Esophagus squamous epithelium (tissue), 5 donors: ENCODE measurements at places on chromosomes 1 and 21.

GRCh38 chr1:172549621-172550280, 16.8 kb downstream of the SUCO start:
- DNase-seq: no peak

GRCh38 chr1:175124861-175125260, 57.2 kb downstream of the TNN start:
- no peak for DNase-seq

GRCh38 chr1:71232786-71233185, 152.0 kb upstream of the ZRANB2 start:
- DNase-seq: no peak

GRCh38 chr1:183893561-183894289, 88.8 kb downstream of the RGL1 start:
- no peak for DNase-seq

GRCh38 chr1:165289556-165289955, 67.0 kb downstream of the LMX1A start:
- DNase-seq: no peak

DNA sequence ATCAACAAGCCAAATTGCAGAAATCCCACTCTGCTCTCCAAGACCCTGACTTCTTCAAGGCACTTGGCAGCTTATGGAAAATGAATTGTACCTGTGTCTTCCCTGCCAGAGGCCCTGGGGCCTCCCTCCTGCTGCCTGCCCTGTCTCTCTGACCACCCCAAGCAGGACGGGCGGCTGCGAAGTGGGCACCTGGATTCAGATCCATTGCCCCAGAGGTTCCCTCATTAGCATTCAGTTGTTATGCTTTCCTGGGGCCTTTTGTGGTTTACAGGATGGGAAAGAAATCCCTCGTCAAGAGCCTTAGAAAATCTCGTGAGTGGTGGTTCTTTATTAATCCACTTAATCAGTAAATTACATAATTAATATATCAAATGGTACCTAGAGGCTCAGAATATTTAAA, 179.3 kb downstream of the TNR start:
- no peak for DNase-seq

- DNase-seq: no peak
Measured at GRCh38 chr1:69175053-69175452, 392.7 kb upstream of the LRRC7 start.

DNA sequence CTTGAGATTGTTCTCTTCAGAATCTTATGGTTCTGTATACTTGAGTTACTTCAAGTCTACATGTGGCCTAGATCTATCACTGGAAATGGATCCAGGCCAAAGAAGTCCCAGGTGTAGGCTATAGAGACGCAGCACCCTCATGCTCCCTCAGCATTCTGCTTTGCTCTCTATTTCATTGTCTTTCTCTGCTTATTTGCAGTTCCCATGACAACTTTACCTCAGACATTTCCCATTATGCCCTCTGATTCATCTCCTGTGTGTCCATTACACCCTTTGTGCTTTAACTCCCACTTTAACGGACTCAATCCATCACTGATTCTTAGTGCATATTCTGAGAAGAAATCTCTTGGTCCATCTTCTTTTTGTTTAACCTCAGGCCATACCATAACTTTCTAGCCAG, 236.9 kb upstream of the NRIP1 start:
- no peak for DNase-seq

DNA sequence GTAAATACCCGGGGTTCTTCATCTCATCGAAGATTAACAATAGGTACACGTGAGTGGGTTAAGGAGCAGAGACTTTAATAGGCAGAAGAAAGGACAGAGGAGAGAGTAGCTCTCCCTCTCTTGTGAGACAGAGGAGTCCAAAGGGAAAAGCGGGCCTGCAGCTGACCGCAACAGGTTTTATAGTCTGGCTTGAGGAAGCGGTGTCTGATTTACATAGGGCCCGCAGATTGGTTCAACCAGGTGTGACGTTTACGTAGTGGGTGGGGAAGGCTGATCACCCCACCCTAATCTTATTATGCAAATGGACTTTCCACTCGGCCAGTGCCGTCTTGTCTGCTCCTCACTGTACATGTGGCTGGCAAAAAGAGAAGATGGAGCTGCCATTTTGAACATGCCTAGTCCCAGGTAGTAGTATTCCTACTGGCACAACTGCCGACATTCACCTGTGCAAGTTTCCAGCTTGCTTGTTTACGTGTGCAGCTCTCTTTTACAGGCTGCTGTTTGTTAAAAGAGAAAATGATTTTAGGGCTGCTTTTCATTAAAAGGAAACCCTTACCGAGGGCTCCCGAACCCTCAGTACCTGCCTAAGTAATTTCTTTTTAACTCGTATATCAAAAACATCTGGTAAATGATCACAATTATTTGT, 10.6 kb downstream of the CDC14A start:
- DNase-seq: no peak

DNA sequence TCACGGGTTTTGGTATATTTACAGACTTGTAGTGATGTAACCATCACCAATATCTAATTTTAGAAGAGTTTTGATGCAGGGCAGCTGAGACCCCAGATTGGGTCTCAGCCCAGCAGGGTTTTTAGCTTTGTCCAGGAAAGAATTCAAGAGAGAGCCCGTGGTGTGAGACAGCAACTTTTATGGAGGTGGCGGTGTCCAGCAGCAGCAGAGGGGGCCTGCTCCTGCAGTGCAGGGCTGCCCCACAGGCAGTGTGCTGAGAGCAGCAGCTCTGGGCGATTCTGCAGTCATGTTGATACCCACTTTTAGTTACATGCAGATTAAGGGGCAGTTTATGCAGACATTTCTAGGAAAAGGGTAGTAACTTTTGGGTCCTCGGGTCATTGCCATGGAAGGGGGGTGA, 1.8 kb upstream of the EPHX1 start:
- no peak for DNase-seq

GRCh38 chr1:214740471-214740870, 137.5 kb downstream of the CENPF start:
- no peak for DNase-seq

- DNase-seq: no peak
Measured at GRCh38 chr1:211339631-211340041, 13.0 kb downstream of the TRAF5 start.

- no peak for DNase-seq
Measured at GRCh38 chr1:7322283-7322785, 448.8 kb upstream of the VAMP3 start.

DNA sequence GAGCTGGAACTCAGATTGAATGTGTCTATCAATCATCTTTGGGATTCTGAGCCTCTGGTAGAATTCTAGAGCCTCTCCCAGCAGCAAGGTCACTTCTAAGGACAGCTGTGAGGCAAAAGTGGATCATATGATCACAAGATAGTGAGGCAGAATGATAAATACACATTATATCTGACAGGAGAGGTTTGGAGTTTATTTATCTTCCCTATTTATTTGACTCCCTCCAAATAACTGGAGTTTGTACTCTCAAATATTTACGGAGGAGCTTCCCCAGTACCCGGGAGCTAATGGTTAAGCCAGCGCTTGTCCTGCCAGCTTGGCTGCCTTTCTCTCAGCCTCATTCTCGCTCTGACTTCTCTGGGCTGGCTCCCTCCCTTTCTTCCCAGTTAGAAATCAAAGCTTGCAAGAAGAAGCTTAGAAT, 2.3 kb downstream of the HMGCS2 start:
- DNase-seq: no peak

GRCh38 chr1:1596493-1597274, 3.3 kb downstream of the FNDC10 start:
- DNase-seq: no peak

GRCh38 chr1:182625719-182626504, 21.7 kb upstream of the RGS16 start:
- no peak for DNase-seq
